ENCODE measurements at places on chromosomes 16 and 17. TPM values are rescaled to one million over a fixed set of nuclear protein-coding genes. Genes with fewer than 3 reads are reported as not detected.

- no peaks in the 10 kb centered on the region for H3K36me3 ChIP-seq
- DNase-seq: no peak
- no peak overlapping the region for H3K27ac ChIP-seq
Measured at GRCh38 chr16:86048882-86049585, 150.1 kb downstream of the IRF8 start.

DNA sequence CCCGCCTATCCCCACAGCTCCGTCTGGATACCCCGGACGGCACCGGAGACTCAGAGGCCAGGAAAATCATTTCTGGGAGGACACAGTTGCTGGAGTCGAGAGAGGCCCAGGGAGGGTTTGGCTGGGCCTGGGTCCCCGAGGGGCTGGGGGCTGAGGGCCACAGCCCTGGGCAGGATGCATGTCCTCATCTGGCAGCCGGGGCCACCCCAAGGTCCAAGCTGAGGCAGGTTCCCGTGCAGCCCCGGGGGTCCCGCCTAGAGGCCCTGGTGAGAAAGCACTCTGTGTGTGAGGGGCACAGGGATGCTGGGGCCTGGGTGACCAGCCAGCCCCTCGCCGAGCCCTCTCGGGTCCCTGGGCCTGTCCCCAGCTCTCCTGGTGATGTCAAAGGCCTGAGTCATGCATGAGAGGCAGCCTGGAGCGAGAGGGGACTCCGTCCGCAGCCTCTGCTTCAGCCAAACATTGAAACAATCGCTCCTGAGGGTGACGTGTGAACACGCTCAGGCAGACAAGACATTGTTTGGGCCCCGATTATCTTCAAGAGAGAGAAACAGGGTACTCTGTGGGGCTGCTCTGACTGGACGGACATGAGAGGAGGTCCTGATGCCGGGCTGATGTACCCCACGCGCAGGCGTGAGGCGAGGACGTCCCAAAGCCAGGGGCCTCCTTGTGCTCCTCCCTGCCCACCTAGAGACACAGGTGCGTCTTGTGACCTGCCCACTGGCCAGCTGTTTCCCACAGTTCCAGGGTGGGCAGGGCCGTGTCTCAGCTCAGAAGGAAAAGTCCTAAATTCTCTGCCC, 25.8 kb upstream of the C1QTNF8 start:
- no peaks in the 10 kb centered on the region for H3K27me3 ChIP-seq
- H3K27ac ChIP-seq: no peak overlapping the region
- no peaks in the 10 kb centered on the region for H3K36me3 ChIP-seq
- H3K4me3 ChIP-seq: no peak overlapping the region

The KCNJ18 gene
- total RNA-seq: not detected

DNA sequence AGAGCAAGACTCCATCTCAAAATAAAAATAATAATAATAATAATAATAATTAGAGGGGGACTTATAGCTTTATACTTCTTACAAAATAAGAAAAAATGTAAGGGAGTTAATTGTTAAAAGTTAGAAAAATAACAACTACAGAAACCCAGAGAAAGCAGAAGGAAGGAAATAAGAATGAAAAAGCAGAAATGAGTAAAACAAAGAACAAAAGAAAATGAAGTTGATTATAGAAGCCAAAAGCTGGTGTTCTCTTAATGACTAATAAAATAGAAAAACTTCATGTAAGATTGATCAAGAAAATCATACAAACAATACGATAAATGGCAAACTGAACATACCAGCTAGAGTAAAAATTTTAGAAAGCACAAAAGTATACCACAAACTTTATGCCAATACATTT, 6.8 kb upstream of the NSMCE1 start:
- DNase-seq: no peak
- no peaks in the 10 kb centered on the region for H3K27me3 ChIP-seq
- H3K4me3 ChIP-seq: no peak overlapping the region
- H3K36me3 ChIP-seq: no peaks in the 10 kb centered on the region

- no peaks in the 10 kb centered on the region for H3K4me1 ChIP-seq
- no peaks in the 10 kb centered on the region for H3K27me3 ChIP-seq
- peak; percentile 96 for DNase-seq
- H3K27ac ChIP-seq: no peak overlapping the region
- H3K4me3 ChIP-seq: no peak overlapping the region
- H3K36me3 ChIP-seq: no peaks in the 10 kb centered on the region
Measured at GRCh38 chr16:77236063-77236511, 36.9 kb downstream of the SYCE1L start.

The TP53TG3C gene
- not detected for total RNA-seq

- H3K27ac ChIP-seq: no peak overlapping the region
- H3K36me3 ChIP-seq: no peaks in the 10 kb centered on the region
- H3K27me3 ChIP-seq: no peaks in the 10 kb centered on the region
Measured at GRCh38 chr17:37671824-37672547, 28.7 kb upstream of the DDX52 start.

GRCh38 chr17:60301649-60302048, 90.3 kb downstream of the USP32 start:
- no peaks in the 10 kb centered on the region for H3K27me3 ChIP-seq
- H3K36me3 ChIP-seq: no peaks in the 10 kb centered on the region
- no peaks in the 10 kb centered on the region for H3K4me1 ChIP-seq
- no peak overlapping the region for H3K4me3 ChIP-seq

GRCh38 chr16:17578981-17579874, 108.5 kb upstream of the XYLT1 start:
- DNase-seq: peak; percentile 58
- no peak overlapping the region for H3K27ac ChIP-seq
- no peak overlapping the region for H3K4me3 ChIP-seq
- H3K36me3 ChIP-seq: no peaks in the 10 kb centered on the region
- H3K27me3 ChIP-seq: no peaks in the 10 kb centered on the region

The CIAPIN1 gene
- 26.7 TPM for total RNA-seq

GRCh38 chr16:84704253-84704652, 4.5 kb downstream of the USP10 start:
- H3K27ac ChIP-seq: no peak overlapping the region
- no peak overlapping the region for H3K4me3 ChIP-seq
- H3K4me1 ChIP-seq: no peaks in the 10 kb centered on the region
- DNase-seq: no peak
- H3K36me3 ChIP-seq: no peaks in the 10 kb centered on the region

DNA sequence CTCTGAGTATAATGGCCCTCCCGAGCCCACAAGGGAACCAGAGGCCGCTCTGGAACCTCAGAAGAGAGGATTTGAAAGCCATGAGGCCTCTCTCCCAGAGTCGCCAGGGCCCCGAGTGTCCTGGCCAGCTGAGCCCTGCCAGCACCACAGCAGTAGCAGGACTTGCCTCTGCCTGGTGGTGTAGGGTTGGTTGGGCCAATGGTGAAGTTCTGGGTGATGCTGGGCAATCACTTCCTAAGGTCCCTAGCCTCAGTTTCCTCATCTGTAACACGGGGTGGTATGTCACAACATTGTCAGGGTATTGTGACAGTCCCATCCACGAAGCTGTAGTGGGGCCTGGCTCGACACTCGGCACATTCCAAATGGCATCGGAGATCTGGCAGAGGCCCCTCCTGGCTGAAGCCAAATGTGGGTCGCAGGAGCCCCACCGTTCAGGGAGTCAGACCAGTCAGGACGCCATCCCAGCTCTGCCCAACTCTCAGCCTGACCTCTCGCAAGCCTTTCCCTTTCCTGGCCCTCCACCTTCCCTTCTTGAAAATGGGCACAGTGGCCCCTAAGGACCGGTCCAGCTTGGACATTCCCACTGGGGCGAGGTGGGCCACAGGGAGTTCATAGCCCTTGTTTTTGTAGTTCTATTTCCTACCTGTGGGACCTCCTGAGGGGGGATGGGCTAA, 1.7 kb downstream of the NATD1 start:
- DNase-seq: no peak
- no peak overlapping the region for H3K4me3 ChIP-seq
- H3K27ac ChIP-seq: no peak overlapping the region
- no peaks in the 10 kb centered on the region for H3K27me3 ChIP-seq

GRCh38 chr17:40598619-40599467, 33.6 kb upstream of the CCR7 start:
- no peak overlapping the region for H3K4me3 ChIP-seq
- no peaks in the 10 kb centered on the region for H3K27me3 ChIP-seq
- H3K4me1 ChIP-seq: no peaks in the 10 kb centered on the region
- no peaks in the 10 kb centered on the region for H3K36me3 ChIP-seq
- H3K27ac ChIP-seq: no peak overlapping the region

The KRT39 gene
- not detected for total RNA-seq

Measured in aorta (tissue), 5 donors.